Airway epithelial cell (primary cell): ENCODE measurements at places on chromosomes 5 and 9. TPM values are rescaled to one million over a fixed set of nuclear protein-coding genes. Genes with fewer than 3 reads are reported as not detected.

Gene ASPN
- not detected in 2 replicates for total RNA-seq

Gene HTR4
- not detected in 2 replicates for total RNA-seq

Gene CARD6
- total RNA-seq, result 6.0 and 6.5 TPM in 2 replicates

Gene IRX4
- 20.9 and 23.0 TPM in 2 replicates for total RNA-seq

Gene GRPEL2
- 14.7 and 16.4 TPM in 2 replicates for total RNA-seq

Gene NME5
- 1.2 and 2.8 TPM in 2 replicates for total RNA-seq

Gene SYK
- total RNA-seq, result 27.2 and 31.0 TPM in 2 replicates

Gene SPAAR
- total RNA-seq, result 0.21 TPM in 1 of 2 replicates, not detected in the other
